Activated naive CD8-positive, alpha-beta T cell treated with anti-CD3 and anti-CD28 coated beads, Interleukin-2, amount 10 ng/mL, durations not matched to agents 7 days and 5 days (primary cell): ENCODE measurements at places on chromosomes 6 and 20. TPM values are rescaled to one million over a fixed set of nuclear protein-coding genes. Genes with fewer than 3 reads are reported as not detected.

DNA sequence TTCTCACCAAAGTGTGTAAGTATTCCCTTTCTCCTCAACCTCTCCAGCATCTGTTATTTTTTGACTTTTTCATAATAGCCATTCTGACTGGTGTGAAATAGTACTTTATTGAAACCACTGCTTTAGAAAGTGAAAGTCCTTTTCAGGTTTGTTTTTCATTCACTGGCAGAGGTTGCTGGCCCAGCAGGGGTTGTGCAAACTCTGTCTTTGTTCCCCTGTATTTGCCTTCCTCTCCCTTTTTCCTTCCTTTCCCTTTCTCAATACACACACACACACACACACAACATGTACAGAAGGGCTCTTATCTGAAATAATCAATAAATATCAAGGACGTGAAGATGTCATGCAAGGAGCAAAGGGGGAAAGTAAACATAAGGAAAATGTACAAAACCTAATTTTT, 99.8 kb downstream of the LY86 start:
- peaks cover 9% of the 10 kb centered on the region for H3K36me3 ChIP-seq
- H3K4me1 ChIP-seq: peaks cover 39% of the 10 kb centered on the region
- peak overlapping the region; percentile 48 for H3K4me3 ChIP-seq
- DNase-seq: no peak

PRRT1 gene
- total RNA-seq: 1.1 TPM

DNA sequence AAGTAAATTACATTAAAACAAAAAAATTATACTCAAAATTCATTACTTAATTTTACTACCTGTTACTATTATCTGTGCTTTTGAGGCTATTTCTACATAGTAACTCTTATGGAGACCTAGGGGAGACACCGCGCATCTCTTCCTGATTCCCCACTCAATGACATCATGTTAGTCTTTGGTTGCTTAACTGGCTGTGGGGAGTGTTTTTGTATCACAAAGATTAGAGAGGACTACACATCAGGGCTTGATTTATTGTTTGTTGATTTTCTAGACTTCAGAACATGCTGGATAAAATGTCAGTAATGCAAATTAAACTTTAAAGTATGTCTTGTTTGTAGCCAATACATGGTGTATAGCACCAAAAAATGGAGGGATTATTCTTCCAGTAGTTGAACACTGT, 26.0 kb downstream of the SLC2A10 start:
- H3K27me3 ChIP-seq: peaks cover 18% of the 10 kb centered on the region
- H3K4me3 ChIP-seq: no peak overlapping the region
- no peak overlapping the region for H3K27ac ChIP-seq
- H3K4me1 ChIP-seq: peaks cover 3% of the 10 kb centered on the region

DNA sequence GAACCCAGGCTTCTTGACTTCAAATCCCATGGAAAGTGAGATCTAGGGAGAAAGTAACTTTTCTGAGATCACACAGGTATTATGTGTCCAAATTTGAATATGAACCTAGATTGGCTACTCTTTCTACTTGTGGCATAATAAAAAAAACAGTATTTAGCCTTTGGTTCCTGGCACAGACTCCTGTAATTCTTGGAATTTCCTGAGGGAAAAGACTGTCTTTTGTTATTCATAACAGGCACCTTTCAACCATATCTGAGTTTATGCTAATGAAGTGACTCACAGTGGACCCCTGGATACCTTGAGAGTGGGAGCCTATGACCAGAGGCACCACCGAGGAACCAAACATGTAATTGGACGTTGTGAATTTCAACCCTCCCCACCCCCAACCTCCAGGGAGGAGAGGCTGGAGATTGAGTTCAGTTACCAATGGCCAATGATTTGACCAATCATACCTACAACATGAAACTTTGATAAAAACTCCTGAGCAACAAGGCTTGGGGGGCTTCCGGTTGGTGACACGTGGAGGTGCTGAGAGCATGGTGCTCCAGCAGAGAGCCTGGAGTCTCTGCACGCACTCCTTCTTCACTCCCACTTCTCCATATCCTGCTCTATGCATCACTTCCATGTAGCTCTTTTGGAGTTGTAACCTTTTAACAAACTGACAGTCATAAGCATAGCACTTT, 48.8 kb downstream of the LAMA4 start:
- no peak overlapping the region for H3K27ac ChIP-seq
- no peaks in the 10 kb centered on the region for H3K4me1 ChIP-seq
- peaks cover 27% of the 10 kb centered on the region for H3K27me3 ChIP-seq

DNA sequence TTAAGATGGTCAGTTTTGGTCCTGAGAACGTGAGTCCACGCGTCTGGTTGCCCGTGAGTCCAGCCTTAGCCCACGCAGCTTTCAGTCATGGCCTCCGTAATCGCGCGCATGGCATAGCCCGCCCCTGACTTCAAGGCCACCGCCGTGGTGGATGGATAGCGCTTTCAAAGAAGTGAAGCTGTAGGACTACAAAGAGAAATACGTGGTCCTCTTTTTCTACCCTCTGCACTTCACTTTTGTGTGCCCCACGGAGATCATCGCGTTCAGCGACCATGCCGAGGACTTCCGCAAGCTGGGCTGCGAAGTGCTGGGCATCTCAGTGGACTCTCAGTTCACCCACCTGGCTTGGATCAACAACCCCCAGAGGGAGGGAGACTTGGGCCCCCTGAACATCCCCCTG, 142.0 kb upstream of the MCHR2 start:
- H3K27ac ChIP-seq: no peak overlapping the region
- no peak for DNase-seq
- H3K4me3 ChIP-seq: no peak overlapping the region
- H3K36me3 ChIP-seq: no peaks in the 10 kb centered on the region
- peaks cover 5% of the 10 kb centered on the region for H3K27me3 ChIP-seq

DNA sequence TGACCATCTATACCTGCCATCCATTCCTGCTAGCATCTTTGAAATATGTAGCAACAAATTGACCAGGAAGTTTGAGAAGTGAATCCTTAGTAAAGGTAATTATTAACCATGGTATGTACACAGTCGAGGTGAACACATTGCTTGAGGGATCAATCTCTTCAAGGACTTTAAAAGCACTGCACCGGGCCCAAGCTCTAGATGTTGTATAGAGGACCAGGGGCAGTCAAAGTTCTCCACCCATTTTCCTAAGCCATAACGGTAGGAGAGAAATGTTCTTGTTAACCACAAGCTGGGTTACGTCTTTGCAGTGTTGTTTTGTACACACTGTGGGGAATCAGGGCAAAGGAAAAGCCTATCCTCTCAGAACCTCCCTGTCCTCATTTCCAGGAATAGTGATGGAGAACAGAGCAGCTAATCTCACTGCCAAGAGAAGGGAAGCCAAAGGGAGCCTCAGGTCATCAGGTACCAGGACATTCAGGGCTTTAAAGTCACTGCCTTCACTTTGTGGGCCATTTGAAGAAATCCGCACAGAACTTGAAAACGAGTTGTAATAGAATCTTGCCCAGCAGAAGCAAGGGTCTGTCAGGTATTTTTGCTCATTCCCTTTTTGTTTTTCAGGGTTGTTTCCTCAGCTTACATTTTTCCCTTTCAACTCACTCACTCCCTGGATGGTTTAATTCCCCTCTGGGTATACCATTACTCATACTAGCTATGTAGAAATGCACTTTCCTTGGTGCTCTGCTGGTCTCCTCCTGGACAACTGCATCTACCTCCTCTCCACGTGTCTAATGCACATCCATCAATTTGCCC, 5.3 kb upstream of the PM20D2 start:
- H3K4me1 ChIP-seq: peaks cover 6% of the 10 kb centered on the region
- H3K4me3 ChIP-seq: no peak overlapping the region
- DNase-seq: no peak
- H3K27me3 ChIP-seq: peaks cover 6% of the 10 kb centered on the region

DNA sequence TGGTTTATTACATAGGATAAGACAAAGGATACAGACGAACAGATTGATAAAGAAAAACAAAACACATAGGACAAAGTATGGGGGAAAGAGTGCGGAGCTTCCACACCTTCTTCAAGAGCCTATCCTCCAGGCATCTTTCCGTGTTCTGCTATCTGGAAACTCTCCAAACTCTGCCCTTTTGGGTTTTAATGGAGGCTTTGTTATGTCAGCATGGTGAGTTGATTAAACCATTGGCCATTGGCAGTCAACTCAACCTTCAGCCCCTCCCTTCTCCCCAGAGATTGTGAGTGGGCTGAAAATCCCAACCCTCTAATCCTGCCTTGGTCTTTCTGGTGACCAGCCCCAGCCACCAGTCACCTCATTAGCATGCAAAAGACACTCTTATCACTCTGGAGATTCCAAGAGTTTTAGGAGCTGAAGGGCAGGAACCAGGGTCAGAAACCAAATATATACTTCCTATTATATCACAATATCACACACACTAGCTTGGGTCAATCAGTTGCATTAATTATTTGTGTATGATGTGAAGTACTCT, 23.8 kb downstream of the HLA-DOB start:
- no peaks in the 10 kb centered on the region for H3K36me3 ChIP-seq
- H3K4me3 ChIP-seq: no peak overlapping the region
- peaks cover 48% of the 10 kb centered on the region for H3K27me3 ChIP-seq
- peaks cover 30% of the 10 kb centered on the region for H3K4me1 ChIP-seq
- no peak overlapping the region for H3K27ac ChIP-seq

DNA sequence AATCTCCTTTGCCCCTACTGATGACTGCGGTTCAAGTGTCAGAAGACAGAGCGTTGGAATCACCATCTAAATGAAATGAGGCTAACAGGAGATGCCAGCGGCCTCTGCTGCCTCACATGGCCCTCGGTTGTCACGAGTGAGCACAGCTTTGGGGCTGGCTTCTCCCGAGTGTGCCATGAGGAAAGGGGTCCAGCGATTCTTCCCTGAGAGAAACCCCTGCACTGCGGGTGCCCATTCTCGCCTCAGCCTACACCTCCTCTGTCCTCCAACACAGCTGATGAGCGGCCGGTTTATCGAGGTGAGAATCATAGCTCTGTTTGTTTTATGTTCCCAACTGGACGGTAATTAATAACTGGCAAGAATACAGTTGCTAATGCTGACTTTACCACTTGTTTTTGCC, 144.7 kb upstream of the RPS6KA2 start:
- H3K36me3 ChIP-seq: no peaks in the 10 kb centered on the region
- peaks cover 9% of the 10 kb centered on the region for H3K4me1 ChIP-seq
- no peak for DNase-seq

DNA sequence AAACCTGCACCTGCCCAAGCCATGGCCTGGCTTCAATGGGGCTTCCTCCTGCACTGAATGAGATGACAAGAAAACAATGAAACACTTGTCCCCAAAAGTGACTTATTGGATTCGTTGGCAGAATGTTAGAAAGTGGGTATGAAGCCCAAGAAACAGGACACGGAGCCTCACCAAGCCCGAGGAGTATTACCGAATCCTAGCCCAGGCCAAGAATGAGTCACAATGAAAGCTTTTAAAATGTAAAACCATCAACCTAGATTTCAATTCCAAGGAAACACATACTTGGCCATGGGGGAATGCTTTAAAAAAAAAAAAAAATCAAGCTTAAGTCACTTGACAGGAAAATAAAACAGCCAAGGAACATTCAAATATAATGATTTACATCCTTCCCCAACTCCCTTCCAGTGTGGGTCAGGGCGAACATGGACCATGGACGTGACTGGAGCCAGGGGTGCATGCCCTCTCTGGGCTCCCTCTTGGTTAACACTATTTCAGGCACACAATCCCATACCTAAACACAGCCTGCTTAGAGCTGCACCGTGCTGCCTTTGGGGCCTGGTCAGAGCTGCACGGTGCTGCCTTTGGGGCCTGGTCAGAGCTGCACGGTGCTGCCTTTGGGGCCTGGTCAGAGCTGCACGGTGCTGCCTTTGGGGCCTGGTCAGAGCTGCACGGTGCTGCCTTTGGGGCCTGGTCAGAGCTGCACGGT, 3.1 kb upstream of the STX16 start:
- peak; percentile 10 for DNase-seq
- peaks cover 4% of the 10 kb centered on the region for H3K27me3 ChIP-seq
- H3K27ac ChIP-seq: no peak overlapping the region

DNA sequence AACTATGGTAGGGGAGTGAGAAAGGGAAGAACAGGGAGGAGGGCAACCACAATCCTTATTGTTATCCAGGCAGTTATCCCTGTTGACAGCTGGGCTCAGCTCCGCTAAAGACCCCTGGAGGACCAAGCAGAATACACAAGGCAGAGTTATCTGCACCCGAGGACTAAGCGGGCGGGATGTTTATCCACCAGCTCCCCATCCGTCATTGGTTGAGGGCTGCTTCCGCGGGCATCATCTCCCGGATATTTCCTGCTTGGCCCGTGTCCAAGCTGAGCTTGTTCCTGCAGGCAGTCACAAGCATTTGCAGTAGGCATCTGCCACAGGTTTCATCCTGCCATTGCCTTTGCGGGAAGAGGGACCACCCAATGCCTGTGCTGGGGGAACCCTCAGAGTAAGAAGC, 102.1 kb downstream of the DLGAP4 start:
- H3K36me3 ChIP-seq: no peaks in the 10 kb centered on the region
- no peak overlapping the region for H3K4me3 ChIP-seq
- peaks cover 2% of the 10 kb centered on the region for H3K27me3 ChIP-seq
- no peak for DNase-seq
- H3K27ac ChIP-seq: no peak overlapping the region

XKR7 gene
- total RNA-seq: not detected

ESR1 gene
- total RNA-seq: 1.7 TPM
